ENCODE measurements at places on chromosomes 13 and 19.

- peak; percentile 88 for DNase-seq
Measured at GRCh38 chr19:507286-508203, at the start of gene TPGS1. TPGS1 (plus strand) TSS chr19:507497; CDS start chr19:507507, 10 bp downstream.

DNA sequence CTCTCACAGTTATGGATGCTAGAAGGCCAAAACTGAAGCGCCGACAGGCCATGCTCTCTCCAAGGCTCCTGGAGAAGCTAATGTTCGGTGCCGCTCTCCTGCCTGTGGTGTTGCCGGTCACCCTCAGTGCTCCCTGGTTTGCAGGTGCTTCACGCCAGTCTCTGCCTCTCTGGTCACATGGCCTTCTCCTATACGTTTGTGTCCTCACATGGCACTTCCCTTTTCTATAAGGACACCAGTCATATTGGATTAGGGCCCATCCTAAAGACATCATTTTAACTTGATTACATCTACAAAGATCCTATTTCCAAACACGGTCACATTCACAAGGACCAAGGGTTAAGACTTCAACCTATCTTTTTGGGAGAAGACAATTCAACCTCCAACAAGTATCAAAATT lies 671.3 kb upstream of the ARGLU1 start:
- no peak for DNase-seq

GRCh38 chr19:58521651-58522050 lies 2.0 kb upstream of the ZBTB45 start:
- no peak for DNase-seq

- DNase-seq, result no peak
Measured at GRCh38 chr19:32012886-32013631, 332.4 kb upstream of the ZNF507 start.

DNA sequence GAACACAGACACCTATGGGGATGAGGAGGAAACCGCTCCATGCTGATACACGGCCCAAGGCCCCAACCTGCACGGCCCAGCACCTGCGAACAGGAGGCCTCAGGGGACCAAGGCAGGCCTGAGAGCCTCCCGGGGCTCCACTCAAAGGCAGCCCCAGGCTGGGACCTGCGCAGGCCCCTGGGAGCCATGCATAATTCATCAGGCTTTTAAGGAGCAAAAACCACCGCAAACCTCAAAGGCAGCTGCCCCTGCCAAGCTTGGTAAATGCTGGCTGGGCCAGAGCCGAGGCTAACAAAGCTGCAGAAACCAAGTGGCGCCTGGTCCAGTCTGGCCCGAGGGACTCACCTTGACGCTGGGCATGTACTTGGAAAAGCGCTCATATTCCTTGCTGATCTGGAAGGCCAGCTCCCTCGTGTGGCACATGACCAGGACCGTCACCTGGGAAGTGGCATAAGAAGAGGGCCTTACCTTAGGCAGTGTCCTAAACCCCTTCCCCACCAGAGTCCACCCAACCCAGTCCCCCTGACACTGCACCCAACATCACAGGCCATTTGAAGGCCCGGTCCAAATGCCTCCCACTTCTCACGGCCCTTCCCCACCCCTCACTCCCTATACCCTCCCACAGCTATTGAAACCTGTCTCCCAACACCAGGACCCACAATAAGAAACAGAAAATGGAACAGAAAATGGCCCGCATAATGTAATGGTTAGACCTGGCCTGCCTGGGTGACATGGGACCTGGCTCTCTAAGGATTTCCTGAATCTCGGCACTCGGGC lies 7.8 kb downstream of the DDX39A start:
- no peak for DNase-seq

DNA sequence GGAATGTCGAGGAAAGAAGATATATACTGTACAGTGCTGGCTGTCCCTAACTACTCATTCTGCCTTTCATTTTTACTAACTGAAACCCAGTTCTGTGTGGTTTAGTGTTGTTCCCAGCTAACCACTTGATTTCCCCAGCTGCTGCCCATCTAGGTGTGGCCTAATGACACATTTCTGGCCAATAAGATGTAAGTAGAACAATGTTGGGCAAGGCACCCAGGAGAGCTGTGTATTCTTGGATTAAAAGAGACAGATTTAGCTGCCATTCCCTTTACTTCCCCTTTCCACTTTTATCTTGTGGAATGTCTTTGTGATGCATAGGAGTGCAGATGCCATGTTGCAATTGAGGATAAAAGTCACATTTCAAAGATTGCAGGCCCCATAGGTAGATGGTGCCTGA lies 28.3 kb upstream of the PCDH9 start:
- DNase-seq, result peak; percentile 2

GRCh38 chr13:45943965-45944364 lies 92.4 kb upstream of the SIAH3 start:
- DNase-seq, result no peak

- no peak for DNase-seq
Measured at GRCh38 chr19:57672466-57672865, 3.7 kb downstream of the ZSCAN4 start.

- no peak for DNase-seq
Measured at GRCh38 chr13:71316792-71317363, 550.1 kb downstream of the DACH1 start.

GRCh38 chr13:98265692-98266551 lies 88.9 kb upstream of the RNF113B start:
- DNase-seq, result no peak

DNA sequence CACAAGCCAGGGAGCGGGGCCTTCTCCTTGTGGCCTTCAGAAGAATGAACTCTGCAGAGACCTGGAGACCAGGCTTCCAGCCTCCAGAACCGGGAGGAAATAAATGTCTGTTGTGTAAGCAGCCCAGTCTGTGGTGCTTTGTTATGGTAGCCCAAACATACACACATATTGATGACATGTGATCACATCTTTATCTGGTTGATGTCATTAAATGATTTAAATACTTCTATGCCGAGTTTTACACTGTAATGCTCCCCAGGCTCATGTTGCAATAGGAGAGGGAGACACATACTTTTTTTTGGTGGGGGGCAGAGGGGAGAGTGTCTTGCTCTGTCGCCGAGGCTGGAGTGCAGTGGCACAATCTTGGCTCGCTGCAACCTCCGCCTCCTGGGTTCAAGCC lies 188.0 kb upstream of the IRS2 start:
- DNase-seq, result no peak

DNA sequence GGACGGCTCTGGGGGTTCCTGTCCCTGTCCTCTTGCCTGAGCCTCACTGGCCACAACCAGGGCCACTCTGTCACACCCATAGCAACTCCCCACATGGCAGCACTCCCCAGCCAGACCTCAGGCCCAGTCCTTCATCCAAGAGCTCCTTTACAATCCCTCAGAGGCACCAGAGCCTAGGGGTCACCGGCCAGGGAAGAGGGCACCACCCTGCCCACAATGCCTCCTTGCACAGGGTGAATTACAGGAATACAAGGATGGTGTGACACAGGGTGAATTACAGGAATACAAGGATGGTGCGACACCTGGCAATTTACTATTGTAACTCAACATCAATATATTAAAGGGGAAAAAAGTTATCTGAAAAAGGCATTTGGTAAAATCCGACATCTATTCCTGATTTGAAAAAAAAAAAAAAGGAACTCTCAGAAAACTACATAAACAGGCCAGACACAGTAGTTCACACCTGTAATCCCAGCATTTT lies 16.5 kb downstream of the MIER2 start:
- DNase-seq, result no peak

DNA sequence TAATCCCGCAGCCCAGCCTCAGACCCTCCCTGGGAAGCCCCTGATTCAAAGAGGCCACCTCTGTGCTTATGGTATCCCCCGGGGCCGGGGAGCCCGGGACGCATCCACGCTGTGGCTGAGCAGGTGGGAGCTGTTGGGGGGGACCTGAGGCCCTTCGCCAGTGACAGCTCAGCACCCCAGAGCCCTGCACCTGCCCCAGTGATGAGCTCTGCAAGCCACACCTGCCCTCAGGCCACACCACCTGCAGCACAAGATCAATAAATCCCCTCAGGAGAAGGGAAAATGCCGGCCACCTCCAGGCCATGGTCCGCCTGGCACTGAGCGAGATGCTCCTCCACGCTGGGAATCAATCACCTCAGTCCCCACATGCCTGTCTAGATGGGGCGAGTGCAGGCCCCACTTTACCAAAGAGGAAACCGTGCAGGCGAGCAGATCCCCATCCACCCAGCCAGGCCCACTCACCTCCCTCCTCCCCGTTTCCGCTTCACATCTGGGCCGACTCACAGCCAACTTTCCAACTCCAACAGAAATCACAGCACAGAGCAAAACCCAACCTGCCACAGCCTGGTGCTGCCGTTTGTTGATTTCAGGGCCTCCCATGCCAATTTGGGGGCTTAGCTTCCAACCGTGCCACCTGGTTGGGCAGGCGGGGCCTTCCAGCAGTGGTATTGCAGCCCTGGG lies 12.8 kb downstream of the MOB3A start:
- DNase-seq, result peak; percentile 87

GRCh38 chr19:48634424-48635262 lies 2.5 kb downstream of the DBP start:
- DNase-seq, result peak; percentile 95

DNA sequence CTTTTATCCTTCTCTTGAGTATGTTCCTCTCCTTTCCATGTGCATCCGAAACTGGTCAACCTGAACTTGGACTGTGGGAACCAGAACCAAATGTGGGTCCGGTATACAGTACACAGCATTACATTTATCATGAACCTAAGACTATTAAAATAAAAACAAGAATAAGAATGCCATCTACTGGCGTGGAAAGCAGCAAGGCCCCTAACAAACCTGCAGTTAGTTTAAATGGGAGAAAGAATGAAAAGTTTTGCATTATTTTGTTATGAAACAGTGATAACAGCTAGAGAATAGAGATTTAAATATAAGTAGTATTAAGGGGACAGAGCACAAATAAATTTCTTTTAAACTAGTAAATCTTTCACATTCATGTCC lies 159.5 kb downstream of the RBM26 start:
- peak; percentile 19 for DNase-seq

DNA sequence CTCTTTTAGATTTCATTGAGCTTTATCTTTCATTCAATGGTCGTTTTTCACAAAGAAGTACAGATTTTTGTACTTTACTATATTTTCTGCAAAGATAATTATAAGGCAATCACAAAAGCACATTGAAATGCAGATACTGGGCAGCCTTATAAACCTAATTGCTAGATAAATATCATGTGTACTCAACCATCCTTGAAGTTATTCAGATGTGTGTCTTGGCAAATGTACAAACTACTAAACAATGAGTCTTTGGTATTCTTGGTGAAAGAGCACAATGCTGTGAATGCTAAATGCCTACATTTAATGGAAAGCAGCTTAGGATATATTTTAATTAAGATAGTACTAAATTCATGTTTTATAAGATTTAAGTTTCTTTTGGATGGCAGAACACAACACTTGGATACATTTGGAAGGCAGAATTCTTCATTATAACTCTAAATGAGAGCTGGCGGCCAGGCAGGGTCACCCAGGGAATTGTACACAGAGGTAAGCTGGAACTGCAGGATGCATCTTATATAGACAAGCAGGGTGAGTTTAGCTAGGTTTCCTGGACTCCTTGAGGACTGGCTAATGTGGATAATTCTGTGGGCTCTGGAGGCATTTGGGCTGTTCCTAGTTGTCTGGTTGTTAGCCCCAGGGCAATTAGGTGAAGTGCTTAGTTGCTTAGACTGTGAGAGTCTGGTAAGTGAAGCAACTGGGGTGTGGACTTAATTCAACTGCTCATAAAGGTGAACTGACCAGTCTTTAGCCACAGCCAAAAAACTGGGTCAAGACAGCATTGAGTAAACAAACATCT lies 286.6 kb downstream of the PCDH20 start:
- no peak for DNase-seq

- DNase-seq, result peak; percentile 79
Measured at GRCh38 chr19:53865918-53866864, 1.5 kb upstream of the MYADM start.

DNA sequence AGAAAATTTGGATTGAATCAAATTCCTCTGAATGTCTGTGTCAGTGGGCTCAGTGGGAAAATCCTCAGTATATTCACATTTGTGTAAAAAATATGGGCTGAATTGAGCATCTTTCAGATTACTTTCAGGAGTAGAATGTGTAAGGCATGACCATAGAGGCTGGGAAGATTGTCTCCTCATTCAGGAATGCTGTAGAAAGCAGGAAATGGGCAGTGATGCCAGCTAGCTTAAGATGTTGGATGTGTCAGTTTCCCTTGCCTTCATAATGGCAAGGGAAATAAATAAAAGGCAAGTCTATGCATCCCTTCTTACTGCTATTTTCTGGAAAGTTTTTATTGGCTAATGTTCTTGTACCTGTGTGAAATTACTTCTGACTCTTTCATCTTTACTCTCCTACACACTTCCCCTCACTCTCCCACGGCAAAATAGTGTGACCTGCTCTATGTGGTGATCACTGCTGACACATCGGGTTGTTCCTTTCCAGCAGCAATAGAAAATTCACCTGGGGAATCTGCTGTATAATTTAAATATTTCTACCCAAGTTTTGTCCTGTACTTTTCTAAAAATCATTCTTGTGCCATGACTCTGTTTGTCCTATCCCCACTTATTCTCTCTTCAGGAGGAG lies 103.2 kb downstream of the LMO7 start:
- DNase-seq, result no peak

DNA sequence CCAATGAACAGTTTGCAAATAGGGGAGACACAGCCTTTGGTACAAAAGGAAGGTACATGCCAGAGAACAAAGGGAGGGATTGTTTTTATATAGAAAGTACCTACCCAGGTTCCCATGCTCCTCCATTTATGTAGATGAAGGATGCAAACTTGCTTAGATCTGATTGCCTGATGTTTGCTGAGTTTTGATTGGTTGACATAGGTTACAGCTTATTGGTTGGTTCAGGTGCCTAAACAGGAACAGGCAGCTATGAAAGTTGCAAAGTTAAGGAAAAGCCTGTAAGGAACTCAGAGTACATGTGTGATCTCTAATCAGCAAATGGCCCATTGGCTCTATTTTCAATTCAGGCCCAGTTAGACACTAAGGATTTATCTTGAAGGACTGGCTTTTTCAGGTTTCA lies 6.5 kb upstream of the NAA16 start:
- no peak for DNase-seq

DNA sequence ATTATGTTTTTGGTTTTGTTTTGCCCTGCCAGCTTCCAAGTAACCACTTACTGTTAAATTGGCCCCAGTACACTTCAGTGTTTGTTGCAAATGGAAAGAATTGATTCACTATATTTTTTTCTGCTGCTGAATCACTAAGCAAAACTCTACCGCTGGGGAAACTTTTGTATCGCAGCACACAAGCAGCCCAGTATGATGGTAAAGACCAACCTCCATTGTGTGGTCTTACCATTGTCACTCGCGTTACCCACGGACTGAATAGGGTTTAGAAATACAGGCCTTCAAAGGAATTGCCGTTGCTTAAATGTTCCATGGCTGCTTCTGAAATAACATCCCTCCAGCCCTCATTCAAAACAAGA lies 7.9 kb downstream of the SPATA13 start:
- peak; percentile 59 for DNase-seq

GRCh38 chr13:90564096-90564495 lies 783.4 kb upstream of the MIR17HG start:
- no peak for DNase-seq
